Mucosa of gallbladder (tissue), 1 donor: ENCODE measurements at places on chromosomes 2 and 18. TPM values are rescaled to one million over a fixed set of nuclear protein-coding genes. Genes with fewer than 3 reads are reported as not detected.

GRCh38 chr2:130729322-130730299, 741 bp downstream of the GPR148 start:
- no peak for DNase-seq

- no peak for DNase-seq
Measured at GRCh38 chr2:120482334-120482733, 136.4 kb downstream of the INHBB start.

- DNase-seq: no peak
Measured at GRCh38 chr2:10317646-10318045, 14.9 kb downstream of the HPCAL1 start.

The SERTAD2 gene
- total RNA-seq: 19.8 TPM

DNA sequence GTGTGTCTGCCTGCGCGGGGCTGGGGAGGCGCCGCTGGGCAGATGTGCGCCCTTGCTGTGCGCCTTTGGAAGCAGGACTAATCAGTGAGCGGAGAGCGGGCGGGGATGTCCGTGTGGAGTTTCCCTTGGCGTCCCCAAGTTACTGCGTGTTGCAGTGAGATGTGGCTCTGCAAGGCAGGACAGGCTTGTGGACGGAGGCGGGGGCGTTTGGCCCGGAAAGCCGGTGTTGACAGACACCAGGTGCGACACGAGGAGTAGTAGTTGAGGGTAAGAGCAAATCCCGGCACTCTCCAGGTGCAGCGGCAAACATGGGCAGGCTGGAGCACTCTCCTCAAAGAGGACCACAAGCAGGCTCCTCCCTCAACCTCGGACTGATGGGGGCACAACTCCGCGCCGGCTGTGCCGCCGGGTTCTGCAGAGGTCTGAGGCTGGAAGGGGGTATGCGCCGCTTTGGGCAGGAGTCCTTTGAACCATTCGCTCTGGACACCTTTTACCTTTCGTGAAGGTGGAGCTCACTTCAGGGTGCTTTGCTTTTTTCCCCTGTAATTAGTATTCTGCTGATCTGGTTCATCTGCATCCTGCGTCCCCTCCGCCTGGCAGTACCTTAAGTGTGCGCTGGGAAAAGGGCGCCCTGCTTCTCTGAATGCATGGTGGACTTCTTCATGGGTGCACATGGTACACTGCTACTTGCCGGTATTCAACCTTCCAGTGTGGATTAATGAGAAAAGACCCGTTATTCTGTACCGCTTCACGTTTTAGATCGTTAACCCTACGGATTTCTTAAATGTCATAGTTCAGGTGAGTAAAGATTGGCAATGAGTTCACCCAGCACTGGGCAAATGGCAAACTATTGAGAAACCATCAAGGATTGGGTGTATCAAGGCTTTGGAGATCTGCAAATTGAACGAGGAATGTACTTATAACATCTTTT, 608 bp downstream of the CDH7 start:
- no peak for DNase-seq

The HOXD4 gene
- 1.0 TPM for total RNA-seq

GRCh38 chr2:169119123-169119760, 49.9 kb downstream of the DHRS9 start:
- no peak for DNase-seq

The C2orf92 gene
- 4.8 TPM for total RNA-seq

DNA sequence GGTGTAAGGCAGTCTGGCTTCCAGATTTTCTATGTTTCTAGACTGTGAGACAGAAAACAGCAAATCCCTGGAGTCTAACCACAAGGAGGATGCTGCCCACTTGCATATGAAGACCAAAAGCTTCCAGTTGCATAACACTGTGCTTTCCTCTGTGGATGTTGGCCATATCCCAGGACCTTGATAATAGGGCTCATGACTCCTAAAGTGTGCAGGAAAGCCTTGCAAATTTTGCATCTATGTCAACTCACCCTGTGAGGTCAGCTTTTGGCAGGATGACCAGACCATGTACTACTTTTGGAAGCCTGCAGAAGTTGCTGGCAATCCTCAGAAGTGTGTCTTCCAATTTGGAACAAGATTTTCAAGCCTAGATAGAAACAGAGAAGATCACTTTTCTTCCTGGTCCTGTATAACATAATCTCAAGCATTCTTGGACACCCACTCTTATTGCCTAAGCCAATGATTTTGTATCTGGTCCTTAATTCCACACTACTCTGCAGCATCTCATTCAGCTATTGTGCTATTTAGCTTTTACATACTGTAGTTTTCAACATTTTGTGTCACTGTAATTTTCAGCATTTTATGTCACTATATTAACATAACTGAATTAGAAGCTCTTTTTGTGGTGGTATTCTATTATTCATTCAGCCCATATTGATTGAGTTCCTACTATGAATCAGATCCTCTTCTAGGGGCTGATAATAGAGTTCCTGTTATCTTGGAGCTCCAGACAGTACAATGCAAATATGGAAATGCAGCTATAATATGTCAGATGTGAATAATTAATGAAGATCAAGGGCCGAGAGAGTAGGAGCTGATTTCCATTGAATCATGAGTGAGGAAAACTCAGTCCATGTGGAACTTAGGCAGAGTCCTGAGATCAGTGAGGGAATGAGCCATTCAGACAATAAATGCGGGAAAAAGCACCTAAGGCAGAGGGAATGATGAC, 85.3 kb upstream of the RAB27B start:
- DNase-seq: peak; percentile 75

- DNase-seq: no peak
Measured at GRCh38 chr2:16660114-16660513, 5.5 kb downstream of the CYRIA start.

GRCh38 chr2:220811952-220812570, 760.0 kb downstream of the EPHA4 start:
- no peak for DNase-seq

The PLGLB1 gene
- total RNA-seq: 6.3 TPM

GRCh38 chr2:176066645-176067588, 16.8 kb downstream of the EVX2 start:
- no peak for DNase-seq

DNA sequence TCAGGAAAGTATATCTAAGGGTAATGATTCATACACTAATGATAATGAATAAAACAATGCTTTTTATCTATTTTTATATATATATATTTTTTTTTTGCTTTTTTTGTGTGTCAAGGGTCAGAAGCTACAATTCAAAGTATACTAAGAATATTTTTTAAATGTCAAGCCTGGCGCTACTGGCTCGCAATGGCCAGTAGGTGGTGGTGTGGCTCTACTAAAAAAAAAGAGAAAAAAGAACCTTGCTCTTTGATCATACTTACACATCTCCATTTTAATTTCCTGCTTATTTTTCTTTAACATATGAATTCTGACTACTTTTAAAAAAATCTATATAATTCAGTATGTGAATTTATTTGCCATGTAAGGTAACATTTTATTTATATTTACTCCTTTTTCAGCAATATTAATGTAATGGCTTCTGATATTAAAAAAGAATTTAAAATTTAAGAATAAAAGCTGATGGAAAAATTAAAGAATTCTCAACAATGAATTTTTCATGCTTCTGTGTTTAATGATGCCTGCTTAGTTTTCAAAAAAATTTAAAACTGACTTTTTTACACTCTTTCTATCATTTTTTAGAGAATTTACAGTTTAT, 232.9 kb downstream of the GULP1 start:
- peak; percentile 17 for DNase-seq

The OR6B2 gene
- total RNA-seq: not detected

- DNase-seq: no peak
Measured at GRCh38 chr2:160201849-160202539, 1.9 kb upstream of the ITGB6 start.

DNA sequence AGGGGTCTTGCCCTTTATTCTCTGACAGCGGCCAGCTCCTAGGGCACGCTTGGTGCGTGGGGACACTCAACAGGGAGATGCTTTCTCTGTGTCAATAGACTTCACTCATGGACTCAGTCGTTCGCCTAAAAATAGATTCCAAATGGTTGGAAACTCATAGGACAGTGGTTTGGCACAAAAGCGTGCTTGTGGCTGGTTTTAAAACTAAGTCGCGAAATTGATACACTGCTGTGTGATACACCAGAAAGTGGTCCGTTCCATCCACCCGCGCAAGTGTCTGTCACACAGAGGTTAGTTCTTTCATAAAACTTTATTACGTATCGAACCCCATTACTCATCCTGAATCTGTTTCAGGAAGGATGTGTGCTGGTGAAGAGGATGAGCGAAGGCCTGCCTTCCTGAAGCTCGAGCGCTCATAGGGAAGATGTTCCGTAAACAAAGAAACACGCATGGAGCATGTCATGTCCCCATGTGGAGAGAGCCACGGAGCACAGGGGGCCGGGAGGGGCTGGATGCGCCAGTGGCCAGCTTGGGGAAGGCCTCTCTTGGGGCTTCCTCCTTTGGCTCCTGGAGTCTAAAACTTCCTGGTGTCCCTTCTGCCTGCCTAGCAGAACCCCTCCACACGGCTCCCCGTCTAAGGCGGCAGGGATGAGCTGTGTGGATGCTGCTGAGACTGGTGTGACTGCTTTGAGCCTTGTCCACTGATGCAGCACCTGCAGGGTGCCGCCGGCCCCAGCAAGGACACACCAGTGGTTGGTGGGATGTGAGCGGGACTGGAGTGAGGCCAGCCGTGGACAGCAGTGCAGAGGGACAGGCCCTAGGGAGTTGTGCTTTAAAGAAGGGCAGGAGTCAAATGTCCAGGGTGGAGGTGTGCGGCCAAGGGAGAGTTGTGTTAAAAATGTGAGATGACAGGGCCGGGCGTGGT, 207.2 kb downstream of the GBX2 start:
- DNase-seq: no peak

- DNase-seq: no peak
Measured at GRCh38 chr2:47033102-47033880, 117.7 kb upstream of the MCFD2 start.

DNA sequence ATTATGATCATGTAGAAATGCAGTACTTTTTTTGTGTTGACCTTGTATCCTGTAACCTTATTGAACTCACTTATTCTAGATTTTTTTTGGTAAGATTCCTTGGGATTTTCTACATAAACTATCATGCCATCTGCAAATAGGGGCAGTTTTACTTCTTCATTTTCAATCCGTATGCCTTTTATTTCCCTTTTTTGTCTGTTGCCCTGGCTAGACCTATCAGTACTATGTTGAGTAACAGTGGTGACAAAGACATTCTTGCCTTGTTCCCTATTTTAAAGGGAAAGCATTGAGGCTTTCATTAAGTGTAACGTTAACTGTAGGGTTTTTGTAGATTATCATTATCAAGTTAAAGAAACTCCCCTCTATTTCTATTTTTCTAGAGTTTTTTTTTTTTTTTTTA, 92.3 kb downstream of the LYPD1 start:
- DNase-seq: no peak

The HOXD10 gene
- not detected for total RNA-seq

DNA sequence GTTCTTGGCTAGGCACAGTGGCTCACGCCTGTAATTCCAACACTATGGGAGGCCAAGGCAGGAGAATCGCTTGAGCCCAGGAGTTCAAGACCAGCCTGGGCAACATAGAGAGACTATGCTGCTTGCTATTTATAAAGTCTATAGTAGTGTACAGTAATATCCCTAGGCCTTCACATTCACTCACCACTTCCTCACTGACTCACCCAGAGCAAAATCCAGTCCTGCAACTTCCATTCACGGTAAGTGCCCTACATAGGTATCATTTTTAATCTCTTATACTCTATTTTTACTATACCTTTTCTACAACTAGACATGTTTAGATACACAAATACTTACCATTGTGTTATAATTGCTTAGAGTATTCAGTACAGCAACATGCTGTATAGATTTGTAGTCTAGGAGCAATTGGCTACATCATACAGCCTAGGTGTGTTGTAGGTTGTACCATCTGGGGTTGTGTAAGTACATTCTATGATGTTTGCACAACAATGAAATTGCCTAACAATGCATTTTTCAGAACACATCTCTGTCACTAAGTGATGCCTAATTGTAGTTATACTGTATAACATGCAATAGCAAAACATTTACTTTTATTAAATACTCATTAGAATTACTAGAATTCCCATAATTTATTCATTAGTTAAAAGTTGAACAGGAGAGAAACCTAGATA, 8.8 kb downstream of the DHX57 start:
- DNase-seq: no peak

- DNase-seq: no peak
Measured at GRCh38 chr18:31041271-31042083, 1.1 kb downstream of the DSC3 start.

GRCh38 chr2:231514951-231515297, 15.3 kb downstream of the NMUR1 start:
- DNase-seq: no peak

DNA sequence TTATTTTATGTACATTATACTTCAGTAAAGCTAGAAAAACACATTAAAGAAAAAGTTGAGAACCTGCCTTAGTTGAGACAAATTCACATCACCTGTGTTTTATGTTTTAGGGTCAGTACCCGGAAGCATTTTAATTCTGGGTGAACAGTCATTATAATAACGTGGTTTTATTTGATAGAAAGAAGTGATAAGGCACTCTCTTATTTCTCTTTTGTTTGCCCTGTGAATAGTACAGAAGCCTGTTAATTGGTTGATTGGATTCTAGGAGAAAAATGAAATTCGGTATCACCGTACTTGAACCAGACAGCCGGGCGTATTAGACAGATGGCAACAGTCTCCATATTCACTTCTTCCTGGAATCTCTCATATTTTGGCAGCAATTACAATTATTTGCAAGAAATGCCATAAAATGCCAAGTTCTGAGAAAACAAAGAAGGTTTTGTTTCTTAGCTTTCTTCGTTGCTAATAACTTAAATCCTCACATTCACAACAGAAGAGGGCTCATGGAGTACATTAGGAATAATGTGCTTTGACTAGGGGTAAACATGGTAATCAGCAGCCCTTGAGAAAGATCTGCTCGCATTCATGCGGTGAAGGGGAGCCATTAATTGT, 168.7 kb upstream of the RASGRP3 start:
- no peak for DNase-seq

The SLC14A1 gene
- 96.9 TPM for total RNA-seq

- DNase-seq: no peak
Measured at GRCh38 chr2:38097988-38098385, 22.0 kb upstream of the CYP1B1 start.

- DNase-seq: no peak
Measured at GRCh38 chr2:170324640-170325046, 146.7 kb downstream of the MYO3B start.

The INO80D gene
- total RNA-seq: 24.6 TPM

DNA sequence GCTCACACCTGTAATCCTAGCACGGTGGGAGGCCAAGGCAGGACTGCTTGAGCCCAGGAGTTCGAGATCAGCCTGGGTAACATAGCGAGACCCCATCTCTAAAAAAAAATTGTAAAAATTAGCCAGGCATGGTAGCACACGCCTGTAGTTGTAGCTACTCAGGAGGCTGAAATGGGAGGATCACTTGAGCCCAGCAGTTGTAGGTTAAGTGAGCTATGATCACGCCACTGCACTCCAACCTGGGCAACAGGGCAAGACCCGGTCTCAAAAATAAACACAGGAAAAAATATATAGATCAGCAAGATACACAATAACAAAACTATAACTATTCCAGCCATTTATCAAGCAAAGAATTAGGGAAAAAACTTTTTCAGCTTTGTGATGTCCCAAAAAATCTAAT, 3.0 kb downstream of the SF3B1 start:
- no peak for DNase-seq

- DNase-seq: peak; percentile 43
Measured at GRCh38 chr2:9071032-9071431, 67.5 kb upstream of the MBOAT2 start.

GRCh38 chr2:496729-497128, 180.5 kb downstream of the TMEM18 start:
- no peak for DNase-seq

The RAD51AP2 gene
- not detected for total RNA-seq

GRCh38 chr2:5465859-5466258, 226.3 kb upstream of the SOX11 start:
- DNase-seq: no peak

The DCC gene
- total RNA-seq: not detected

The FAM237A gene
- total RNA-seq: not detected

The GLI2 gene
- total RNA-seq: 9.2 TPM

The SPATA3 gene
- not detected for total RNA-seq

The ARHGEF33 gene
- 1.8 TPM for total RNA-seq
